Caco-2 (cell line): ENCODE measurements at places on chromosomes 12 and 14. TPM values are rescaled to one million over a fixed set of nuclear protein-coding genes. Genes with fewer than 3 reads are reported as not detected.

The SERPINA6 gene
- total RNA-seq = 0.32 and 0.56 TPM in 2 replicates

The ANAPC7 gene
- total RNA-seq = 90.4 and 93.8 TPM in 2 replicates

The RNASE1 gene
- 1.2 and 1.5 TPM in 2 replicates for total RNA-seq

The GUCY2C gene
- 2.4 and 4.4 TPM in 2 replicates for total RNA-seq

The SLC11A2 gene
- total RNA-seq = 97.2 and 115 TPM in 2 replicates

The TRIM9 gene
- 2.7 and 3.0 TPM in 2 replicates for total RNA-seq

The LTBR gene
- total RNA-seq = 194 and 197 TPM in 2 replicates

The RFLNA gene
- total RNA-seq = 15.4 and 21.1 TPM in 2 replicates

The IKZF4 gene
- total RNA-seq = 15.6 and 15.7 TPM in 2 replicates
